Pancreas (tissue), 10 donors: ENCODE measurements at places on chromosomes 4 and X. TPM values are rescaled to one million over a fixed set of nuclear protein-coding genes. Genes with fewer than 3 reads are reported as not detected.

XK gene
- 3.7 TPM for total RNA-seq

GRCh38 chrX:67781132-67781531, 237.3 kb downstream of the AR start:
- H3K27ac ChIP-seq = no peak overlapping the region
- H3K27me3 ChIP-seq = no peaks in the 10 kb centered on the region
- DNase-seq = no peak
- H3K36me3 ChIP-seq = no peaks in the 10 kb centered on the region

- no peaks in the 10 kb centered on the region for H3K4me1 ChIP-seq
- no peak overlapping the region for H3K4me3 ChIP-seq
- H3K36me3 ChIP-seq = no peaks in the 10 kb centered on the region
- H3K27ac ChIP-seq = no peak overlapping the region
These were observed 309.3 kb upstream of the FGF13 start for GRCh38 chrX:139020801-139021200.

STBD1 gene
- total RNA-seq = 6.5 TPM

SOWAHD gene
- total RNA-seq = 0.46 TPM

GRCh38 chrX:103737696-103738095, 27.0 kb downstream of the TMEM31 start:
- no peaks in the 10 kb centered on the region for H3K4me1 ChIP-seq
- H3K36me3 ChIP-seq = no peaks in the 10 kb centered on the region
- H3K4me3 ChIP-seq = no peak overlapping the region
- DNase-seq = no peak

DNA sequence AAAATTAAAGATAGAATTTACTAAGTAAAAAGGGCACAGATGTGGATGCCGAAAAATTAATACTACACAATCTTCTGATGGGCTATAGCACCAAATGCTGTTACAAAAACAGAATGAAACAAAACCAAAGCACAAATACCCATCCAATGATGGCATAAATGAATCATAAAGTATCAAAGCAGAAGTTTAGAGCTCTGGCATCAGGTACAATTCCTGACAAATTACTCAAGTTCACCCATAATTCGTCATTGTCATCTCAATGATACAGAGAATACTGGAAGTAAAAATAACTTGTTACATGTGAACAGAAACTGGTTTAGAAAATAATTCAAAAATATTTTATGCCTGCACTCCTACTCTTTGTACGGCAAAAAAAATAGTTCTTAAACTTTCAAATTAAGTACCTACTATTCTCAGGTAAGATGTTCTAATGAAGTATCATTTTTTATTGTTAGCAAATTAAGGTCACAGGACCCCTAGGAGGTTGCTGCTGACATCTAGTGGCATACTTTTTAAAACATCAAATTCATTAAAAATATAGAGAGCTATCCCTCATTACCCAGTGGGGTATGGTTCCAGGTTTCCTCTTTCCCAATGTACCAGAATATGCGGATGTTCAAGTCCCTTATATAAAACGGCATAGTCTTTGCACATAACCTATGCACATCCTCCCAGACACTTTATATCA, 126.1 kb downstream of the INPP4B start:
- H3K27me3 ChIP-seq = no peaks in the 10 kb centered on the region
- DNase-seq = no peak

ADH5 gene
- total RNA-seq = 41.1 TPM

TEX13C gene
- not detected for total RNA-seq

TSPAN7 gene
- total RNA-seq = 10.1 TPM

CNKSR2 gene
- 1.1 TPM for total RNA-seq

DNA sequence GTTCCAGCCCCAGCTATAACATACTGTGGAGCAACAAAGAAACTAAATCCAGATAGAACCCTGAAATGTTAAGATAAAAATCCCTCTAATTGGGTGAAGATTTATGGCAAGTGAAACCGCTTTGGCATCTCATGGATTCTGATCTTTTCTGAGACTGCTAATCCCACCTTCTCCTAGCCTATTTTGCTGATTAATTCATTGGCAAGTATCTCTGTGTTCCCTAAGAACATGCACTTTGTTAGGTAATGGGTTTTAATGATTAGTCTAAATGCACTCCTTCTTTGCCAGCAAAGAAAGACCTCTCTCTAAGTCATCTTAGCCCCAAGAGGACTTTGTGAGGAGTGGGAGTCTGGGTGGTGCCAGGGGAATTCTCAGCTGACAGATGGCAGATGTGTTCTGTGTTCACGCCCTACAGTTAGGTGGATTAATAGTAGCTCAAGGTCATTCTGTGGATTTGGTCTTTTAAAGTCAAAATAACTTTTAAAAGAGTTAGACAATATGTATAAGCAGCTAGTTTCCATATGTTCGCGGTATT, 171.3 kb downstream of the UNC5C start:
- DNase-seq = no peak
- no peak overlapping the region for H3K27ac ChIP-seq
- H3K36me3 ChIP-seq = no peaks in the 10 kb centered on the region
- H3K4me1 ChIP-seq = no peaks in the 10 kb centered on the region

- H3K27ac ChIP-seq = no peak overlapping the region
- DNase-seq = no peak
- H3K36me3 ChIP-seq = no peaks in the 10 kb centered on the region
- peaks cover 3% of the 10 kb centered on the region for H3K27me3 ChIP-seq
- no peaks in the 10 kb centered on the region for H3K4me1 ChIP-seq
These were observed 49.2 kb downstream of the IDS start for GRCh38 chrX:149455934-149456333.

DNA sequence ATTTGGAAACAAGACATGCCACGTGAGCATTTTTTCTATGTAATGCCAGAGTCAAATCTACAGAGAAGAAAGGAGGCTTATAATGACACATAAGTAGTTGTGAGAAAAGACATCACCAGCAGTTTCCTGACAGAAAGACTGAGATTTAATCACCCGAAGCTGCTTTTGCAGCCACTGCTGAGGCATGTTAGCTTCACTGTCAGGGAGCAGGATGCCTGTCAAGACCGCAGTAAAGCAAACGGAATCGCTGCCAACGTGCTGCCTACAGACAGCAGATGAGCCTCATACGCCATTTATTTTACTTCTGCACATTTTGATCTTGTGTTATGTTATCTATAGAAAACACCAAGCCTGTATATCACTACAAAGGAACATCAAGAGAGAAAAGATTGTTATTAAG, 68.7 kb upstream of the NDST3 start:
- H3K36me3 ChIP-seq = no peaks in the 10 kb centered on the region
- no peak for DNase-seq
- H3K27me3 ChIP-seq = no peaks in the 10 kb centered on the region
- no peaks in the 10 kb centered on the region for H3K4me1 ChIP-seq
- H3K4me3 ChIP-seq = no peak overlapping the region

EVC2 gene
- 1.9 TPM for total RNA-seq

OR13H1 gene
- total RNA-seq = not detected
